Heart left ventricle (tissue), 16 donors: ENCODE measurements at places on chromosomes 7 and 10.

GRCh38 chr7:25727876-25728275 is 424.1 kb upstream of the NFE2L3 start:
- no peak for DNase-seq

DNA sequence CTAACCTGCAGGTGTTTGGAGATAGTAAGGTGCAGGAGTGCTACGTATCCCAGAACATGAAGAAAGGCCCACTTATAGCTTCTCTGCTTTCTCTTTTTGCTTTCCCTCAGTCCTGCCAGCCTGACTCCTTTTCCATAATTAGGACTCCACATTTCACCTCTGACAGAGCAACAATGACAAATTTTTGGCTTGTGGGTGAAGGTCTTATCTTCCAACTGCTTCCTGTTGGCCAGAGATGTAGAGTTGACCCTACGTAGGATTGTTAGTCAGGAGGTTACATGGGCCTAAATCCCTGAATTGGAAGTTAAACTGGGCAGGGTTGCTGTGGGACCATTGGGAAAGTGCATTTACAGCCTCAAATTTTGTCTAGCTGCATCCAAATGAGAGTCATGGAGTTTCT is 21.3 kb downstream of the RP9 start:
- no peak for DNase-seq

- no peak for DNase-seq
Observed at GRCh38 chr7:118285358-118285757, 60.9 kb downstream of the ANKRD7 start.

GRCh38 chr10:79004311-79004710 is 64.5 kb upstream of the ZMIZ1 start:
- no peak for DNase-seq

DNA sequence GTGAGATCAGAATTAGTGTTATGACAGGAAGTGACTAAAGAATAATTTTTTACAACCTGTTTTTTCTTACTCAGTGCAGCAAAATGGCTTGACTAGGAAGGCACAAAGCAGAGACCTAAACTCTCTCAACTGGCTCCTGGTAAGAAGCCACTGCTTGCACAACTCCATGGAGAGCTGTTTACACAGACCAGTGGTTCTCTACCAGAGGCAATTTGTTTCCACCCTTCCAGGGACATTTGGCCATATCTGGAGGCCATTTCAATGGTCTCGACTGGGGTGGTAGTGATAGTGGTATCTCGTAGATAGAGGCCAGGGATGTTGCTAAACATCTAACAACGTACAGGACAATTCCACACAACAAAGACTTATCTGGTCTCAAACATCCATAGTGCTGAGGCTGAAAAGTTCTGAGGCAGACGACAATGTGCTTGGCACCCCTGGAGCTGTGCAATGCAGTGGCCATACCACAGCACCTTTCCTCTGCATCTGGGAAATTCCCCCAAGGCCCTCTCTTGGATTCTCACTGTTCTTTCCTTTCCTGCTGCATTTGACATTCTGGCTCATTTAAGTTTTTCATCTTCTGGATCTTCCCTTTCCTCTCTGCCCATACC is 105.4 kb upstream of the LAMB4 start:
- DNase-seq: no peak

GRCh38 chr10:12960334-12960898 is 41.1 kb downstream of the CCDC3 start:
- no peak for DNase-seq

- no peak for DNase-seq
Observed at GRCh38 chr7:18179093-18179492, 151.4 kb upstream of the PRPS1L1 start.

- DNase-seq: no peak
Observed at GRCh38 chr10:118698421-118698820, 56.3 kb downstream of the CACUL1 start.

GRCh38 chr10:112313911-112314310 is 30.7 kb downstream of the TECTB start:
- DNase-seq: no peak

DNA sequence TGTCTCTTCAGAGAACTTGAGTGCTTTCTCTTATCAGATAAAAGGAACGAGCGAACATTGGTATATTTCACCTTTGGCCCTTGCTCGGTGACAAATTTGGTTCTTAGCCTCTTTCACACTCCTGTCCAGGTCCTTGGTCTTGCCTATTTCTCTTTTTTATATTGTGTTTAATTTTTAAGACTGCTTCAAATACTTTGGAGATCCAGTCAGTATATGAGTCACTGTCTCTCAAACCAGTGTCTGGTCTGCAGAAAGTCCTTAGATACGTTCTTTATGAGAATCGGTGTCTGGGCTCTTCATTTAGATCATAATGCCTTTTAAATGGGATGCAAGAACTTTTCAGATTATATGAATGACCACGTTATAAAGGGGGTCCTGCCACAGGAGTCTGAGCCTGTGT is 55.0 kb downstream of the PIK3AP1 start:
- no peak for DNase-seq

DNA sequence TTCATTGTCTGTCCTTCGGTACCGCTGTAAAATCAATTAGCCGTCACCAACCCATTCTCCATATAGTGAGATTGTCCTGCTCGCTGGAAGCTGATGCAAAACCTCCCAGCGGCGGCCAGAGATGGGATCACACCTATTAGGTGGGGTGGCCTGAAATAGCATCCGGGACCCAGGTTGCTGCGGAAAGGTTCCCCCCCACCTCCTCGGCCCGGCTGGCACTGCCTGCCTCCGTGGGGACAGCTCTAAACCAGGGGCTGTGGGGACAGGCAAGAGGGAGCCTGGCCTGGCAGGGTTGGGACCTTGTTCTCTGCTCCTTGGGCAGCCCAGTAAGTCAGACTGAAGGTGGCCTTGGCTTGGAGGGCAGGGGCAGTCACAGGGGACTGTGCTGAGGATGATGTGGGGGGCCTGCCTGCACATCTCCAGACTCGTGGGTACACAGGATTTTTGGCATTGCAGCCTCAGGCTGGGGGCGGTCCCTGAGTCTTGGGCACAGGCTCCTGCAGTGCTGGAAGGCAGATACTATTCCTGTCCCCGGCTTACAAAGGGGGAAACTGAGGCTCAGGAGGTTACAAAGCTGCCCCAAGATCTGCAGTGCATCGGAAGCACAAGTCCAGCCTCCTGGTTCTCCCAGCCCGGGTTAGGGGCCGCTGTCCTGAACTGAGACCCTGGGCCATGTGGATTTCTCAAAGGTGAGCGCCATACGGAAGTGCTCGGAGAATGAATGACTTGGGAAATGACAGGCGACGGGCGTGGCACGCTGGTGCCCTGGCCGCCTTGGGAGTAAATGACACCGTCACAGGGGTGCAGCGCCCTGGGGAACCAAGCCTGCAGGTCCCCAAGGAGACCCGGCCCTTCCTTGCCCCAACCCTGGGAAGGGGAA is 65.6 kb downstream of the UNCX start:
- DNase-seq: no peak

GRCh38 chr10:98400482-98400881 is 14.5 kb downstream of the PYROXD2 start:
- no peak for DNase-seq

GRCh38 chr10:127826154-127826725 is 66.5 kb downstream of the CLRN3 start:
- no peak for DNase-seq

DNA sequence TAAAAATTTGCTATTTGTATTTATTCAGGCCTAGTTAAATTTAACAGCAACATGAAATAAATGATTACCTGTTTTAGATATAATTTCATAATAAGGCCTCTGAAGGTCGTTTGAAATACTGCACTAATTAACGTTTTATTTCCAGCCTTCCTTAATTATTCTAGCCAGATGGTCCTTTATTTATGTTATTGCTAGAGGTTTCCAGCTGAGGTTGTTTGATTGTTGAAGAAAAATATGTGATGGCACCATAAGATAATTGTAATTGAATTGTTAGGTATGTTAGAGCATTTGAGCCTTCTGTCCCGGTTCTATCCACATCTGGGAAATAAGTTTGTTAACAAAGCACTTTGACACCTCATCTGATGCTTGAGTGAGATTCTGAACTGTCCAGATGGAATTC is 556.1 kb downstream of the ATRNL1 start:
- no peak for DNase-seq

- no peak for DNase-seq
Observed at GRCh38 chr10:86249794-86250193, 116.8 kb downstream of the GRID1 start.

DNA sequence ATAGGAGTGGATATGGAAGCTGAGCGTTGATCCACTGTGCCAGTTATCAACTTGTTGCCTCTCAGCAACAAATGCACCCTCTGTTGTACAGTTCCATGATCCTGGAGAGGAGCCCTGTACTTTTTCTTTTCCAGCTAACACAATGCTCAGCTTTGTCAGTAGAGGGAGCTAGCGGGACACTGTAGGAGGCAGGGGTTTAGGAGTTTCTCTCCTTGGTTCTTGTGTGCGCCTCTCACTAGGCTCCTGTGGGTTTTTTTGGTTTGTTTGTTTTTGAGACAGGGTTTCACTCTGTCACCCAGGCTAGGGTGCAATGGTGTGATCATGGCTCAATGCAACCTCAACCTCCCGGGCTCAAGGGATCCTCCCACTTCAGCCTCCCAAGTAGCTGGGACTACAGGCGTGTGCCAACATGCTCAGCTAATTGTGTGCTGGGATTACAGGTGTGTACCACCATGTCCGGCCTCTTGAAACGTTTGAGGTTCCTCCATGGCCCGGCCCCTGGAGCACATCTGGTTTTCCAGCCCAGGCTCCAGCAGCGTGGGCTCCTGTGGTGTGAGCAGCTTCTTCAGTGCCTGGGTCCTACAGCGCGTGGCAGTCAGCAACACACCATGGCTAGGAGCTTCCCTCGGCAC is 12.0 kb upstream of the MARVELD1 start:
- no peak for DNase-seq

GRCh38 chr7:157097569-157097968 is 41.2 kb upstream of the UBE3C start:
- DNase-seq: no peak

GRCh38 chr7:64907641-64908326 is 4.7 kb downstream of the ZNF273 start:
- no peak for DNase-seq

DNA sequence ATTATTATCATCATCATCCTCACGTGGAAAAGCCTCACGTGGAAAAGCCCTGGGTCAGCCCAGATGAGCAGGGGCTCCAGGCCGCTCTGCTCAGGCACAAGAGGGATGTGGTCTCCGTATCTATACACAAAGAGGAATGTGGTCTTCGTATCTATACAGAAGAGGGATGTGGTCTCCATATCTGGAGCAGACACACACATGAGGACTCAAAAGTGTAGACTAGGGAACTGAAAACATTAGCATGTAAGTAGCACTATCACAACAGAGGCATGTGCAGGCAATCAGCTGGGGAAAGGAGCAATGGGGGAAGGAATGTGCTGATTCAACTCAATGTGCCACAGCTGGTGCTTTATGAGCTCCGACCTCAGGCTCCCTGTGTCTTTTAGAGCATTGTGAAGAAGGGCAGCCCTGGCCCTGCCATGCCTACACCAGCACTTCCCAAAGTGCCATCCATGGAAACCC is 86.5 kb downstream of the PLXNA4 start:
- DNase-seq: no peak

GRCh38 chr10:69345890-69346474 is 67.7 kb downstream of the HK1 start:
- no peak for DNase-seq

GRCh38 chr7:122055073-122055472 is 89.0 kb downstream of the AASS start:
- DNase-seq: no peak

GRCh38 chr7:96198047-96198636 is 123.8 kb downstream of the SLC25A13 start:
- no peak for DNase-seq

GRCh38 chr7:55494951-55495350 is 77.4 kb downstream of the VOPP1 start:
- DNase-seq: no peak

DNA sequence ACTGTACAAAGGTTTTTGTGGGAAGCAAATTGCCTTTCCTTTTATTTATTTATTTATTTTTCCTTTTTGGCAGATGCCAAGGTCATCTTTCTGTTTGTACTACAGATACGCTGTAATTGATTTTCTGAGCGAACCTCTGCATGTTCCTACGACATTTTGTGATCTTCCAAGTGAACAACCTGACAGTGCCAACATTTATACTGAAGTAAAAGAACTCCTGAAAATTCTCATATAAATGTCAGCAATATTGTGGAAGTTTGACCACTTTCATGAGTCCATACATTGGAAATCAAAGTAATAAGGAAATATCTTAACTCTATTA is 86.8 kb upstream of the EEPD1 start:
- DNase-seq: no peak

- no peak for DNase-seq
Observed at GRCh38 chr10:22622242-22622806, 92.1 kb downstream of the PIP4K2A start.

DNA sequence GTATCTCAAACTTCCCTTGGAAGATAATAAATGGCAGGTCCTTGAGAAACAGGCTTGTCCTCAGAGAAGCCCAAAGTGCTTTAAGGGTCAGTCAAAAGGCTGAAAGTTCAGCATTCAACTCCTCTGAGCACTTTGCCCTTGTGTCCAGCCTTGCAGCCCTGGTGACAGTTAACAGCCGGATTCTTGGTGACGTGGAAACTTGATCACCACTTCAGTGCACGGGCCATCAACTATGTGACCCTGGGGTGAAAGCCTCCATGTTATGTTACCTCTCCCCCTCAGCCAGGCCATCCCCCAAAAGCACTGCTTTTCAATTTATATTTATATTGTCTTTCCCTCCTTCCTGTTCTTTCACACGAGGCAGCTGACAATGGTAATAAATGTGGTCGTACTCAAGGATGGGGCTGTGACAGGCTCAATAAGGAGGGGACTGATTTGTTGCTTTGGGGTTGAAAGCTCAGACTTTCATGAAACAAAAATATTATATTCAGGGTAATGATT is 164.0 kb upstream of the NRP1 start:
- DNase-seq: no peak

GRCh38 chr7:35605760-35606159 is 89.2 kb downstream of the HERPUD2 start:
- DNase-seq: no peak

GRCh38 chr10:116802474-116802873 is 46.8 kb upstream of the ENO4 start:
- no peak for DNase-seq

DNA sequence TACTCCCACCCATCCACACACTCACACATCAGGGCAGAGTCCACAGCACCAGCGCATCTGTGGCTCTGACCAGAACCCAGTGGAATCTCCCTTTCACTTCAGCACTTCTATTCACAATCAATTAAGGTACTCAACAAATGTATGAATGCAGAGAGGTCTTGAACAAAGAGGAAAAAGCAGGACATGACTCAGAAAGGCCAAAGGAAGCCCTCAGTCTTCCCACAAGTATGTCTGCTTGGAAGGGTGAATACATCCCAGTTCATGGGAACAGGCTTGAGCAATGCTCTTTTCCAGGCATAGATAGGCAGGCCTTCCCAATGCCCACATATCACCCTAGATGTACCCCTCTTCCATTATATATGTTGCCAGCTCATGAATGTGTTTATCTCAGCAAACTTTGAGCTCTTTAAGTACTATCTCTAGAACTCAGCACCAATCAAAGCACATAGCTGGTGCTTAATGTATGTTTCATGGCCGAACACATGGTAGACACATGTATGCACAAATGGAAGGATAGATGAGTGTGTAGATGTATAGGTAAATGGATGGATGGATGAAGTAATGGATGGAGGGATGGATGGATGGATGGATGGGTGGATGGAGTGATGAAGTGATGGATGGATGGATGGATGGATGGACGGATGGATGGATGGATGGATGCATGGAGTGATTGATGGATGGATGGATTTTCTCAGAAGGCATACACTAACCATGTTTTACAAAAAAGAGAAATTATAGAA is 507.6 kb downstream of the GRID1 start:
- DNase-seq: no peak

- peak; percentile 52 for DNase-seq
Observed at GRCh38 chr10:71266147-71266917, 52.7 kb upstream of the SLC29A3 start.

GRCh38 chr7:105228555-105228954 is 160.2 kb downstream of the SRPK2 start:
- DNase-seq: no peak
